Osteoblast (primary cell): ENCODE measurements at places on chromosomes 16 and 17. TPM values are rescaled to one million over a fixed set of nuclear protein-coding genes. Genes with fewer than 3 reads are reported as not detected.

CDRT15 gene
- not detected in 2 replicates for total RNA-seq

C16orf89 gene
- total RNA-seq, result 0.59 TPM in 1 of 2 replicates, not detected in the other

CD300H gene
- total RNA-seq, result not detected in 2 replicates

TVP23B gene
- 46.9 and 59.7 TPM in 2 replicates for total RNA-seq

SUPT4H1 gene
- total RNA-seq, result 49.9 and 60.7 TPM in 2 replicates

C1QL1 gene
- under 0.01 TPM in 1 of 2 replicates, not detected in the other for total RNA-seq

KRTAP4-9 gene
- total RNA-seq, result not detected in 2 replicates

MT1G gene
- total RNA-seq, result not detected in 2 replicates

SLC52A1 gene
- total RNA-seq, result not detected in 2 replicates

DNA sequence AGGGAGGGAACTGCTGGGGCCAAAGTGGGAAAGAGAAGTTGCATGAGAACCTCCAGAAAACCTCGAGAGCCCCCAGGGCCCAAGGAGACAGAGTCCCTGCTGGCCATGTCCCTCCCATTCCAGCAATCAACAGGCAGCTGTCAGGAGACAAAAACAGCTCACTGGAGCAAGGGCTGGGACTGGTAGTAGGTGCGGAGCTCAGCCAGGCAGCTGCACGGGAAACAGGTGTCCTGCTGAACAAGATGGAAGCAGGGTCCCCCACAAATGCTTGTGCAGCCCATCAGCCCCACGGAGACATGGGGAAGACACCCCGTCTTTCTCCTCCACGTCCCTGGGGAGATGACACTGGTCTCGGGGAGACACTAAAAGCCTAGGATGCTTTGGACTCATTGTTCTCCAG, 34.5 kb downstream of the SDK2 start:
- DNase-seq, result peak; percentile 48

DNA sequence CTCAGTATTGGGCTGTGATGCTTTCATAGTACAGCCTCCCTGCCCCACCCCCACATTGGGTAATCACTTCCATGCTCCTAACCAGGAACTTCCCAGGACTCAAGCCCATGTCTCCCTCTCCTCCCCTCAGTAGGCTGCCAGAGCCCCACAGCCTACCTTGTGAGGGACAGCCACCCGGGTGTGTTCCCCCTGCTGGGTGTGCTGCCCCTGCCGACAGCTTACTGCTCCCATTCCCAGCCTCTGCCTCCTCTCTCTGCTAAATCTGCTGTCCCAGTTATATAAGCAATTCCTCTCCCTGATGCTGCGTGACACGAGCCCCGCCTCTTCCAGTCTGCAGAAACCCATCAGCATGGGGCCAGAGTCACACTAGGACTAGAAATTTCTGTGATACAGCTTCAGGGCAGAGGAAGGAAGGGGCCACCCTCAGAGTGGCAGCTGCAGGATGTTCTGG, at the start of gene RSKR:
Gene RSKR, minus strand, starts transcription at position 255 of the 451 bp plus-strand sequence. Its CDS starts 24 bp downstream, at position 231.
- DNase-seq, result no peak

DNA sequence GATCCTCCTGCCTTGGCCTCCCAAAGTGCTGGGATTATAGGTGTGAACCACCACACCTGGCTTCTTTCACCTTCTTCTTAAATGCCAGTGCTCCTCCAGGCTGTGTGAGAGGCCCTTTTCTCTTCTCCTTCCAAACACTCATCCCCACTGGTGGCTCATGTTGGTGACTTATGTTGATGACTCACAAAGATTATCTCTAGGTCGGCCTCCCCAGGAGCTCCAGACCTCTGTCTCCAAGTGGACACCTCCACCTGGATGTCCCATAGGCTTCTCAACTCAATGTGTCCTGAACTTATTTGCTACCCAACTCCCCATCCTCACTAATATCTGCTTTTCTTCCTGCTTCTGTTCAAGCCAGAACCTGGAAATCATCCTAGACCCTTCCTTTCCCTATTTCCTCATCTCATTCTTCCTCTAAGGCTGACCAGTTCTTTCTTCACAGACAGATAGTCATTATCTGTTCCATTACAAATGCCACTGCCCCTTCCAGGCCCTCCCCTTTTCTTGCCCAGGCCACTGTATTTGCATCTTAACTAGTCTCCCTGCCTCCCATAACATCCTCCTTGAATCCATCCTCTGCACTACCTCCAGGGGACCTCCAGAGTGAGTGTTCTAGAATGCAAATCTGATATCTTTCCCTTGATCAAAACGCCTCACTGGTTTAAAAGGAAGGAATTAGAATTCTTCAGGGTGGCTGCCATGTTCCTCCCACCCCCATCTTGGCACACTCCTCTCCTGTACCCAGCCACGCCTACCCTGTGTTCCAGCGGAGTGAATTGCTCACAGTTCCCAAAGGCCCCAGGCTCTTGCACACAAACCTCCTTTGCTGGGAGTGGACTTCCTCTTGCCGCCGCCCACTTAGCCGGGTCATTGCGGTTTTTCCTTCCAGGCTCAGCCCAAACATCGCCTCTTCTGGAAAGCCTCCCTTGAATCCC, 34.8 kb upstream of the FBXO47 start:
- DNase-seq, result peak; percentile 94

DNA sequence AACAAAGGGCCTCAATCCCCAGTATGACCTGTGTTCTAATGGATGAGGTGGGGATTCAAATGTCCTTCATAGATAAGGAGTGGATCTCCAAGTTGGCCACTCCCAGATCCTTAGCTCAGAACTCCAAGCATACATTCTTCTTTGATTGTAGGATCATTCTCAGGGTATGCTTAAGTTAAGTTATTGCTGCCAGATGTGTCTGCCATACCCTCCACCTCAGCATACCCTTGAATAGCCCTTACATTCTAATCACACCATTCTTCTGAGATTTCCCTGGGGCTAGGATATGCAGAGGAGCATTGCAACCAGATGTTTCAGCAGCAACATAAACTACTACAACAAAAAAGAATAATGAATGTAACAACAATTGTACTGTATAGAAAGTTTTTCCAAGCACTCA, 1.6 kb upstream of the KRTAP2-4 start:
- DNase-seq, result no peak

- DNase-seq, result peak; percentile 88
Measured at GRCh38 chr17:66190738-66191592, 968 bp downstream of the CEP112 start.

- no peak for DNase-seq
Measured at GRCh38 chr17:80337195-80337895, 76.7 kb downstream of the RNF213 start.

- peak; percentile 55 for DNase-seq
Measured at GRCh38 chr17:34665819-34666763, 86.7 kb downstream of the TMEM132E start.

- DNase-seq, result peak; percentile 76
Measured at GRCh38 chr17:79531191-79532095, 79.4 kb downstream of the RBFOX3 start.

- peak; percentile 43 for DNase-seq
Measured at GRCh38 chr16:86559802-86560305, 4.8 kb upstream of the MTHFSD start.
